Aorta (tissue), 5 donors: ENCODE measurements at places on chromosomes 16 and 17. TPM values are rescaled to one million over a fixed set of nuclear protein-coding genes. Genes with fewer than 3 reads are reported as not detected.

The SYCE1L gene
- total RNA-seq: 5.4 TPM

- no peak for DNase-seq
Measured at GRCh38 chr17:53426505-53426904, 396.2 kb upstream of the KIF2B start.

The TP53TG3 gene
- total RNA-seq: not detected

The SDR42E2 gene
- total RNA-seq: not detected

The RAPGEFL1 gene
- total RNA-seq: 16.6 TPM

- DNase-seq: no peak
Measured at GRCh38 chr16:73040136-73040535, 7.8 kb downstream of the ZFHX3 start.

The RAB11FIP4 gene
- 2.6 TPM for total RNA-seq

DNA sequence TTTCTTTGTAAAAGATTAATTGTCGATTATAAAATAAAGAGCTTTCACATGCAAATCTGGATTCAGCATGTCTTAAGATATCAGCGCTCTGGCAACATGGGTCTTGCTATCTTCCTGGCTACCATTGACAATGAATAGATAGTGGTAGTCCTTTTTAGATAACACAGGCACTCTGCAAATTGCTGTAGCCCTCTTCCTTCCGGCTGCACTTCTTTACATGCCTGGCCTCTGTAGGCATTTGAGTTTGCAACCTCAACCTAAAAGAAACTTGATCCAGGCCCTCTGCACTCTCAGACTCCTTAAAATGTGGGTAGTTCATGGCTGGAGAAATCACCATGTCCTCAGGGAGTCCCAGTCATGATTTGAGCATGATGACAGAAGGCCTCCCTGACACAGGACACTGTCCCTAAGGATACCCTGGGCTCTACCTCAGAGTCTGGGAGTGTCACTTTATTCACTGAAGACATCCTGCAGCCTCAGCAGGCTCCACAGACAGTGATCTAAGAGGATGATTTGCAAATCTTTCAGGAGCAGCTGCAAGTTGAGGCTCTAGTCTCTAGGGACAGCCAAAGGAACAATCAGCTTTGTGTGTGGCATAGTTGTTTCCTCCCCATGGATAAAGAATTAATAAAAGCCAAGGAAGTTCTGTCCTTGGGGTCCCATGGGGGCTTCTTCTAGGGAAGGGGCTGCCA, 529.4 kb downstream of the RBFOX1 start:
- no peak for DNase-seq

- DNase-seq: no peak
Measured at GRCh38 chr16:21598206-21598605, 1.2 kb upstream of the METTL9 start.

GRCh38 chr16:12675852-12676251, 127.8 kb downstream of the CPPED1 start:
- no peak for DNase-seq

DNA sequence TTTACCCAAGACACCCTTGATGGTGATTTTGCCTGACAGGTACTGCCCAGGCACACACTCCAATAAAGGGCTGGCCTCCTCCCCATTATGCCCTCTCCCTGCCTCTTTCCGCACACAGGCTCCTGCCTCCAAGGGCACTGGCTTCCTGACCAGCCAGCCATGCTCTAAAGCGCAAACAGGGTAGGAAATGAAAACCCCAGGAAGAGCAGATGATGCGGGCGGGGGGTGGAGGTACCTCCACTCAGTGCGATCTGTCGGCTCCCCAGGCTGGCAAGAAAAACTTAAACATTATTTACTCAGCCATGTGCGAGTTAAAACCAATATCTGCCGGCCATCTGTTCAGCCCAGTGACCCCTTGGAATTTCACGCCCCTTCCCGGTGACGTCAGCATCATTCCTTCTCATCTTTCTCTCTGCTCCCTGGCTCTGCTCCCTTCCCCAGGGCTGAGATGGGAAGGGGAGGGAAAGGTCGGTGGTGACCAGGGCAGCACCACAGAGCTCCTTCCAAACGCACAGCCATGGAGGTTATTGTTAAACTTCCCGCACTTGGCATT, 262.5 kb downstream of the CBLN1 start:
- no peak for DNase-seq

- DNase-seq: no peak
Measured at GRCh38 chr16:54936201-54936978, 5.7 kb downstream of the IRX5 start.

The HSD3B7 gene
- total RNA-seq: 31.3 TPM

DNA sequence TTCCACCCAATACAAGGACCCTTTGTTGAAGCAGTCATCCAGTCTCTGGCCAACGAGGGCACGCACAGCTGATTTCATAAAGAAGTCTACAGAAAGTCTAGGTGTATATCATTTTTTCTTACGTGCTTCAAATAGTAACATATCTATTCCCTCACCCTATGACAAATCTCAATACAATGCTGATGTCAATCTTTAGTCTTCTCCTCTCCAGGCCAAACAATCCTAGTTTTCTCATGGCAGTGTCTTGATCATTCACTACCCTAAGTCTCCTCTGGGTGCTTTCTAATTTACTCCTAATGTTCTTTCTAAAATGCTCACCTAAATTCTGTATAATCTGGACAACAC, 92.6 kb downstream of the CACNG1 start:
- no peak for DNase-seq

DNA sequence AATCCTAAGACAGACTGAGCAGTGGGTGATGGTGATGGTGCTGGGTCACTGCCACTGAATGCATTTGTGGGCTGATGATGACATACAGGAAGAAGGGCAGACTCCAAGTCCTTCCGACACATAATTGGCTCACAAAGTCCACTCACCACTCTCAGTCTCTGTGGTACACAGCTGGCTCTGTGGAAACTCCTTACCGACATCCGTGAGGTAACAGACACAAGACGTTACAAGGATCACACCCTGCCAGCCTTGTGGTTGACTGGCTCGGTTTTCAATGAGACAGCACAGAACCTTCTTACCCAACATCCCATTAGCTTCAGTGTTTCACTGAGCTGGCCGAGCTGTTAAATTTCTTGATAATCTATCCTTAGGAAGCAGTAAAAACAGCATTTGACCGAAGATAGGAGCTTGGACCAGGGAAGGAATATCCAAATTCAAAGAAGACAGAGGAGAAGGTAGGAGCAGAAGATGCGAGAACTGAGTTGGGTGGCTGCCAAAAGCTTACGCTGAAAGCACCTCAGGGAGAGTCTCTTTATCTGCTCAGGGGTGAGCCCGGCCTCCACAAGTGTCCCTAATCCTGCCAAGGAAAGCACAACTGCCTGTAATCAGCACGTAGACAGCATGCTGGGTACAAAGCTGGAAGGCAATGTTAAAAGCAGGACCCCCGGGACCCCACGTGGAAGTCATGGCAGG, 5.5 kb upstream of the MXRA7 start:
- DNase-seq: no peak

DNA sequence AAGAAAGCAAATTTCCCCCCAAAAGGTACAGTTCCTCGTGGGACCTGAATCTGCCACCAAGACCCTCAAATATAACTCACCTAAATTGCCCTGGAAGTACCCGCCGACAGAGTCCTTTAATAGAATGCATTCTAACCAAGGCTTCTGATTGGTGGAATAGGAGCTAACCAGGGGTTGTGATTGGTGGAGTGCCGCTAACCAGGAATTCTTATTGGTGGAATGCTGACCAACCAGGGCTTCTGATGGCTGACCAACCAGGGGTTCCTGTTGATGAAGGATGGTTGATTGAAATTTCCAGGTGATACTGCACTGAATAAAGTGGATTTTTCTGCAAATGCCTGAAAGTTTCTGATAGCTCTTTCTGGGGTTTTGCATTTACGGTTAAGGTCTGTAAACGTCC, 6.5 kb downstream of the TFAP4 start:
- no peak for DNase-seq

DNA sequence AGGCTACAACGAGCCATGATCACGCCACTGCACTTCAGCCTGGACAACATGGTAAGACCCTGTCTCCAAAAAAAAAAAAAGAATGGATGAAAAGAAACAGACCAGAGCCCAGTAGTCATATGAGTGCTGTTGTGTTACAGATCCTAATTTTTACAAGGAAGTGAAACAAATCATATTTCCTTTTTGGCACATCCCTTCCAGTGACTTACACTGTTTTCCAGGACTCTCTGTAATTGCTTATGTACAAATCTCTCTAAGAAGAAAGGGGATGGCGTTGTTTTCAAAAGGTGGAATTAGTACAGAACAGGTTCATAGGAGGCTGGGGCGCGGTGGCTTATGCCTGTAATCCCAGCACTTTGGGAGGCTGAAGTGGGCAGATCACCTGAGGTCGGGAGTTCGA, 19.8 kb upstream of the ZNF594 start:
- DNase-seq: no peak

DNA sequence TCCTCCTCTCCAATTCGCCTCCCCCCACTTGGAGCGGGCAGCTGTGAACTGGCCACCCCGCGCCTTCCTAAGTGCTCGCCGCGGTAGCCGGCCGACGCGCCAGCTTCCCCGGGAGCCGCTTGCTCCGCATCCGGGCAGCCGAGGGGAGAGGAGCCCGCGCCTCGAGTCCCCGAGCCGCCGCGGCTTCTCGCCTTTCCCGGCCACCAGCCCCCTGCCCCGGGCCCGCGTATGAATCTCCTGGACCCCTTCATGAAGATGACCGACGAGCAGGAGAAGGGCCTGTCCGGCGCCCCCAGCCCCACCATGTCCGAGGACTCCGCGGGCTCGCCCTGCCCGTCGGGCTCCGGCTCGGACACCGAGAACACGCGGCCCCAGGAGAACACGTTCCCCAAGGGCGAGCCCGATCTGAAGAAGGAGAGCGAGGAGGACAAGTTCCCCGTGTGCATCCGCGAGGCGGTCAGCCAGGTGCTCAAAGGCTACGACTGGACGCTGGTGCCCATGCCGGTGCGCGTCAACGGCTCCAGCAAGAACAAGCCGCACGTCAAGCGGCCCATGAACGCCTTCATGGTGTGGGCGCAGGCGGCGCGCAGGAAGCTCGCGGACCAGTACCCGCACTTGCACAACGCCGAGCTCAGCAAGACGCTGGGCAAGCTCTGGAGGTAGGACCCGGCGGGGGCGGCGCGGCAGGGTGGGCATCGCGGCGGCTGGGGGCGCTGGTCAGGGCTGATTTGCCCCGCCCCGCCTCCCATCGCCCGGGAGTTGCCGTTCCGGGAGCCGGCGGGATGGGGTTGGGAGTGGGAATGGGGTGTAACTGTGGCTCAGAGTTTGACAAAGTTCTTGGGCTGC, 567 bp downstream of the SOX9 start:
- DNase-seq: peak; percentile 49

The SULT1A2 gene
- 0.81 TPM for total RNA-seq
